ENCODE measurements at places on chromosomes 12 and 14.

DNA sequence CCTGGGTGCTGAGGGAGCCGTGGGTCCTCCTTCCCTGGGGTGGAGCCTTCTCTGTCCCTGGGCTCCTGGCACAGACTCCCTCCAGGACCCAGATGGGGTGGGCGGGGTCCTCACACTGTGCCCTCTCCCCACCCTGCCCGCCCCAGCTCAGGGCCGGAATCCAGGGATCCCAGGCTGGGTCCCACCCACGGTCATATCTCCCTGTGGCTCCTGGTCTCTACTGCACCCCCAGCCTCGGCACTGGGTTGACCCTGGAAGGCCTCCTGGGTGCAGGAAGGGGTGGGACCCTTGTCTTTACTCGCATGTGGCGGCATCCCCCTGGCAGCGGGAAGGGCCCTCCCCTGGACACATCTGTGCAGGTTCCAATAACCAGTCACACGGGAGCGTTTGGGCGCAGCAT lies 75.8 kb upstream of the EIF5 start:
- DNase-seq: no peak

DNA sequence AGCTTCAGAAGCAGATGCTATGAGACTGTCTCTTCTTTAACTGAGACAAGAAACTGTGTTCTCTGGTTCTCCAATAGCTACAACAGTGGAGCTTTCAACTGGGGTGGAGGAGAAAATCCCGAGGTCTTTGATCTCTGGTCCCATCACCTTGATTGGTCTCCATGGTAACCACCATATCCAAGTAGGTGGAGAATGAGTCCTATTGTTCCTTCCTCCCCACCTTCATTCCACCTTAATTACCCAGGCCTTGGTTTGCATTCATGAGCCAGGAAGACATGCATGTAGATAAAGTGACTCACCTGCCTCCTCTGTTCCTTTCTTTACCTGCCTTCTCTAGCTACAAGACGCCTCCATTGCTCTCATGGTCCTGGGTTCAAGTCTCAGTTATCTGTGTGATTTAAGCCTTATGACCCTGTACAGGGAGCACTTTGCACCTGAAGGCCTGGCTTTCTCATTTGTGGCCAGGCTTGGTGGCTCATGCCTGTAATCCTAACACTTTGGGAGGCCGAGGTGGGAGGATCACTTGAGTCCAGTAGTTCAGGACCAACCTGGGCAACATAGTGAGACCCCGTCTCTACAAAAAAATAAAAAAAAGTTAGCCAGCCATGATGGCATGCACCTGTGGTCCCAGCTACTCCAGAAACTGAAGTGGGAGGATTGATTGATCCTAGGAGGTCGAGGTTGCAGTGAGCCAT lies 157.7 kb upstream of the TBX3 start:
- DNase-seq: no peak

DNA sequence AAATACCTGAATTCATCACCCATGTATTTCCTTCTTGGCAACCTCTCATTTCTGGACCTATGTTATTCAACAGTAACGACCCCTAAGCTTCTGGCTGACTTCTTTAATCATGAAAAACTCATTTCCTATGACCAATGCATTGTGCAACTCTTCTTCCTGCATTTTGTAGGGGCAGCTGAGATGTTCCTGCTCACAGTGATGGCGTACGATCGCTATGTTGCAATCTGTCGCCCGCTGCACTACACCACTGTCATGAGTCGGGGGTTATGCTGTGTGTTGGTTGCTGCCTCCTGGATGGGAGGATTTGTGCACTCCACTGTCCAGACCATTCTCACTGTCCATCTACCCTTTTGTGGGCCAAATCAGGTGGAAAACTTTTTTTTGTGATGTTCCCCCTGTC lies 356 bp downstream of the OR4Q2 start:
- no peak for DNase-seq

GRCh38 chr12:48351022-48351708 lies 446 bp upstream of the ZNF641 start:
- DNase-seq: peak; percentile 69

- DNase-seq: peak; percentile 45
Measured at GRCh38 chr12:121400332-121401139, 618 bp downstream of the RNF34 start.

- DNase-seq: peak; percentile 96
Measured at GRCh38 chr12:56521590-56522371, at the start of gene RBMS2. Gene RBMS2 (plus strand): TSS chr12:56521820. CDS start chr12:56522024, 204 bp downstream.

DNA sequence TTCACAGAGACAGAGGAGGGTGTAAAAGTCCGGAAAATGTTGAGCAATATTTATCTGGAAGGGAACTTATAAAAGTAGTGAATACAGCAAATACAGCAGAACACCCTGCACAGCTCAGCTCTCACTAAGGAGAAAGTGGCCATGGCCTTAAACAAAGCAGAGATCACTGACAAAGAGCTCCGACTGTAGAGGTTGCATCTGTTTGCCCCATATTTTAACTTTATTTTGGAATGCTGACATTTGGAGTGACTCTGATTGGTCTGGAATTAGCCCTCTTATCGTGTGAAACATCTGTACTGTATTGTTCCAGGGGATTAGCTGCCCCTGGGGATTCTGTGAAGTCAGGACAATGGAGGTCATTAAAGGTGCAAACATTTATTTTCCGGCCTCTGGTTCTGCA lies 1275.7 kb upstream of the FLRT2 start:
- no peak for DNase-seq

DNA sequence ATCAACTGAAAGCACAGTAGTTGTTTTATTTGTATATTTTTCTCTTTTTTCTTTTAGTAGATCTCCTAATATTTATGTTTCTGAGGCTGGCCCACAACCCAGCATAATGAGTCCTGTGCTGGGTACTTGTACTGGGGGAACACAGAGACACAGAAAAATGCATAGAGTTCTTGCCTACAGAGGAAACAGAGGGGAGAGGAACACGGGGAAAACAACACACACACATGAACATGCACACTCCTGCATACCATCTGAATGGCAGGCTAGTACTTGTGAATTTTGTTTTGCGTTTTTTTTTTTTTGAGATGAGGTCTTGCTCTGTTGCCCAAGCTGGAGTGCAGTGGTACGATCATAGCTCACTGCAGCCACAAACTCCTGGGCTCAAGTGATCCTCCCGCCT lies 21.3 kb downstream of the PITPNM2 start:
- no peak for DNase-seq

DNA sequence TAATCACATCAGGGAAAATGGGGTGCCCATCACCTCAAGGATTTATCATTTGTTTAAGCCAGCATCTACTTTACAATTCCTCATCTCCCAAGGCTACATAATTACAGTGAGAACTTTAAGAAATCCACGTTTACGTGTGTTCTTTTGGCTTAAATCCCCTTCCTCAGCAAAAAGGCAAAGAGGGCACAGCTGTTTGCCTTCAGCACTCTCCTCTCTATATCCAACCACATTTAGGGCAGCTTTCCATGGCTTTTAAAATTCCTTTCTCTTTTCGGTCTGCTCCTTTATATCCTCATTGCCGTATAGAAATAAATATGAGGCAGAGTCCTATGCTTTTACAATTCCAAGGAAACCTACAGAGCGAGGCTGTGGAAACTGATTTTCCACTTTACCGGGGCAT lies 175.9 kb downstream of the EMP1 start:
- DNase-seq: no peak

- DNase-seq: no peak
Measured at GRCh38 chr12:58470266-58471010, 449.9 kb downstream of the LRIG3 start.

DNA sequence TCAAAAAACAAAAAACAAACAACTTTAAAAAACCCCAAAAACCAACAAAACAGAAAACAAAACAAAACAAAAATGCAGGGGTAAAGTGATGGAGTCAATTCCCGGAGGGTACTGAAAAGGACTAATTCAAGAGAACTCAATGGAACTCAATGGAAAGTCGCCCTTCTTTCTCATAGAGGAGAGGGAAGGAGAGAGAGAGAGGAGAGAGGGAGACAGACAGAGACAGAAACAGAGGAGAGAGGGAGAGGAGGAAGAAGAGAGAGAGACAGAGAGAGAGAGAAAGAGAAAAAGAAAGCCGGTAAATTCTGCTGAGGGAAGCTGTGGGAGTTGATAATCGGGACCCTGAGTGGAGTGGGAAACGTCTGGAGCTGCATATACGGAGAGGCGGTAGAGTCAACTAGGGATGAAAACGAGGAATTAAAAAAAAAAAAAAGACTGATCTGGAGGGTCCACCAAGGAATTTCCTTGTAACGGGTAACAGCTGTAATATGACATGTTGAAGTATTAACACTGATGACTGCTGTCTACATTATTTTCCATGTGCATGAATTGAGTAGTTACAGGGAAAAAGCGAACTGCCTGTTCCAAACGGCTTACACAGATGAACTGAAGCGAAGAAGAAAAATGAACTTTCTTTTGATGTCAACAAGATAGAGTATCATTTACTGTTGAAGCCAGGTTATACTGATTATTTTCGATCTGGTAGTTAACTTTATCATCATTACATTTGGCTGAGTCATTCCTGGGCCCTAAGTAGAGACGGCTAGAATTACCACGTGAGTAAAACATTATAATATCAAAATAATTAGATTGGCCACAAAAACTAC lies 934 bp upstream of the ZC2HC1C start:
- no peak for DNase-seq

DNA sequence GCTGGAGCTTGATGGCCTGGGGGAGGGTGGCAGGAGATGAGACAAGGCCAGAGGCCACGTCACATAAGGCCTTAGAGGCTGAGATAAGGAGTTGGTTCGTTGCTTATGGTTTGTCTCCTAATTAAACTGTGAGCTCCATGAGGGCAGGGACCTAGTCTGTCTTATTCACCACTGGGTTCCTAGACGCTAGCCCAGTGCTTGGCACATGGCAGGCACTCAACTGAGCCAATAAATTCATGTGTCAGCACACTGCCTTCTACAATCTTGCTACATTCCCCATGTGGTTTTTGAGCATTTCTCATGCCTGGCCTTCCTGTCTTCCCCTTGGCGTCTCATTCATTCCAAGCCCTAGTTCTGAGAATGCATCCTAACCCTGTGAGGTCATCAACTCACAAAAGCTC lies 92.5 kb upstream of the MED13L start:
- peak; percentile 98 for DNase-seq

- no peak for DNase-seq
Measured at GRCh38 chr14:103008126-103008525, 49.2 kb downstream of the CDC42BPB start.

GRCh38 chr12:125280482-125281377 lies 215.5 kb downstream of the AACS start:
- no peak for DNase-seq

GRCh38 chr12:9127484-9127883 lies 11.8 kb upstream of the A2M start:
- no peak for DNase-seq

- peak; percentile 2 for DNase-seq
Measured at GRCh38 chr14:30928462-30928861, 54.1 kb downstream of the COCH start.

DNA sequence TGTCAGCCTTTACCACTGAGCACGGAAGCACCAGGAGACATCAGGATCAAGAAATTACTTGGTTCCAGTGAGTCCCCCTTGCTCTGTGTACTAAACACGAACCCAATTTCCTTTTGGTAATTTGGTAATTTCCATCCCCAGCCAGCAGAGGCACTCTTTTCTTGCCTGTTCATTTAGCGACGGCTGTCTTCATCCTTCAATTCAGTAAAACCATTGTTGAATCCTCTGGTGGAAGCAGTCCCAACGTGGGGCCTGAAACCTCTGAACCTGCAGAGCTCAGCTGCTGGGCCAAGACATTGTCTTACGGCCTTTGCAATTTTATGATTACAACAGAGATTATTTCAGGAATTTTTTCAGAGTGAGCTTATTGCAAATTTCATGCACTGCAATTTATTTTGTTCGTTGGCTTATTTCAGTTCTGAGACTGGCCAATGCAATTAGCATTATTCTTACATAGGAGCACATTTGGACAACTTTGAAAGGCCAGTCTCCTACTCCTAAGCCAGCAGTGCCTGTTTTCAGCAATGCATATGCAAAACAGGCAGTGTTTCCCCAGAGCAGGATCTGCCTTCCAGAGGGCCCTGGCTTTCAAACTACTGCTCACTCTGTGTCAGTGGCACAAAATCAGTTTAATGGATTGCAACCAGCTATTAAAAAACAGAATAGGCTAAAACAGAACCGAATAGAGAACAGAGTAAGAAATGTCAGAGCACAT lies 372.9 kb upstream of the TMEM132C start:
- DNase-seq: no peak

DNA sequence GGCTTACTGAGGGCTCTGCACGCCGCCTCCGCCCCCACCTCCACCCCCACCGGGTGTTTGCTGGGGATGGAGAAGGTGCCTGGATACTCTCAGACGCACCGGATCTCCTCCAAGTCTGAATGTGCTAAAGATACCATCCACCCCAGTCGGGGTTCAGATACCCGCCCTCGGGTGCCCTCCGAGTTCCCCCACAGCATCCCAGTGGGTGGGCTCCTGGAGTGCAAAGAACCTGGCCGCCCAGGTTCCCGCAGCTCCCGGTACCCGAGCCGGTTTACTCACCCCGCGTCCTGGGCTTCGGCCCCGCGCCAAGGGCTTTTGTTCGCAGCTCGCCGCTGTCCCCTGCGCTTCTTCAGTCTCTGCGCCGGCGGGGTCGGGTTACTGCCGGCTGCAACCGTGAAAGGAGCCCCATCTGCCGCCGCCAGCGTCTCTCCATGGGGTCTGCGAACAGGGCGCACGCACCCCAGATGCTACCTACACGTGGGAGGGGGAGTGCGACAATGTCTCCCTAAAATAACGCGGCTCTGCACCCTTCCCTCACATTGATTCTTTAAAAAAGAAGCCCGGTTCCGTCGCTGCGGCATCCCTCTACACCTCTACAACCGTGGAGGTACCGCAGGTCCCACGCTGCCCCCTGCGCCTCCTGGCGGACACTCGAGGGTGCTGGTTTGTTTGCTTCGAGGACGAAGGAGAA lies at the start of gene CCDC177:
Gene CCDC177, minus strand, starts transcription at position 609 of the 691 bp plus-strand sequence. CDS start 1,249 bp downstream, outside the sequence.
- DNase-seq: peak; percentile 46

GRCh38 chr14:81329640-81330381 lies 70.3 kb downstream of the STON2 start:
- DNase-seq: no peak

- DNase-seq: no peak
Measured at GRCh38 chr12:18580706-18581105, 157.1 kb downstream of the PLCZ1 start.

- DNase-seq: no peak
Measured at GRCh38 chr14:44405011-44405486, 102.0 kb downstream of the FSCB start.

DNA sequence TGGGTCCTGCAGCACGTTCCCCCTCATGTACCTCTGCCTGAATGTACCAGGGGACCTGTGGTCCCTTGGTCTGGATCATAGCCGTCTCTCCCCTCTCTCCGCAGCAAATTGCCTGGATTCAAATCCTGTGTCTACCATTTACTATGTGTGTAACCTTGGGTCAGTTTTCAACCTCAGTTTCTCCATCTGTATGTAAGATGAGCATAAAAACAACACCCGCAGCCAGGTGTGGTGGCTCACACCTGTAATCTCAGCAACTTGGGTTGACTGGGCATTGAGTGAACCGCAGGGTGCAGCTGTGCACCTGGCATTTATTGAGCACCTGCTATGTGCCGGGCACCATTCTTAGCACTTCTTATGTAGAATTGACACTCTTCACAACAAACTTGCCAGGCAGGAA lies 14.1 kb downstream of the CYP46A1 start:
- no peak for DNase-seq
